ENCODE measurements at places on chromosomes 7 and 10.

DNA sequence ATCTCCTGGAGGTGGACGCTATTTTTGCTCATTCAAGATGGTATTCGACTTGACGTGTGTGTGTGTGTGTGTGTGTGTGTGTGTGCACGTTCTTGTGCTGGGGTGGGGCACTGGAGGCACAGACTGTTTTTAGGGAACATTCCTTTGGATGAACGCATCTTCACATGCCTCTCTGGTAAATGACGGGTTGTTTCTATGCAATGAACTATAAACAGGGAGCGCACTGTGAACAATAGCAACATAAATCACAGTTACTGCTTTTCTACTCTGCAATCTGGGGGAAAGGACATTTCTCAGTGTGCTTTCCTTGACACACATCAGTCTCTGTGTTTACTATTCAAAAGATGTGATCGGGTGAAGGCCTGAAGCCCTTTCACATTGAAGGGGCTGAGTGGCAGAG, 120.1 kb upstream of the PITRM1 start:
- DNase-seq, result no peak

DNA sequence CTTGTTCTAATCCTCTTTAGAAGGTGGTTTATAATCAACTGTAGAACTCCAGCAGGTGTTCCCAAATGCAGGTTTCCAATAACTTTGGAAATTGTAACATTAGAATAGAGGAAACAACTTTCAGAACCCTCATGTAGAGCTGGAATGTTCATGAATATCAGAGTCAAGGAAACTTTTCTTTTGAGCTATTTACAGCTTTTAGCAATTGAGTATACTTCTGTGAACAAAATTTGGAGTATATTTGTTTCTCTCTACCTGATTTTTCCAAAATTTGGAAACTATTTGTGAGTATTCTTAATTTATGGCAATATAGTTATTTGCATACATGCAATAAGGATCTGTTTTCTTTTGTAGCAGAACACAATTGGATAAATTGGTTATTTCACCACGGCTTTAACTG, 2.8 kb upstream of the CFAP43 start:
- no peak for DNase-seq

- DNase-seq, result no peak
Measured at GRCh38 chr10:46251857-46252847, 34.6 kb upstream of the ANTXRL start.

DNA sequence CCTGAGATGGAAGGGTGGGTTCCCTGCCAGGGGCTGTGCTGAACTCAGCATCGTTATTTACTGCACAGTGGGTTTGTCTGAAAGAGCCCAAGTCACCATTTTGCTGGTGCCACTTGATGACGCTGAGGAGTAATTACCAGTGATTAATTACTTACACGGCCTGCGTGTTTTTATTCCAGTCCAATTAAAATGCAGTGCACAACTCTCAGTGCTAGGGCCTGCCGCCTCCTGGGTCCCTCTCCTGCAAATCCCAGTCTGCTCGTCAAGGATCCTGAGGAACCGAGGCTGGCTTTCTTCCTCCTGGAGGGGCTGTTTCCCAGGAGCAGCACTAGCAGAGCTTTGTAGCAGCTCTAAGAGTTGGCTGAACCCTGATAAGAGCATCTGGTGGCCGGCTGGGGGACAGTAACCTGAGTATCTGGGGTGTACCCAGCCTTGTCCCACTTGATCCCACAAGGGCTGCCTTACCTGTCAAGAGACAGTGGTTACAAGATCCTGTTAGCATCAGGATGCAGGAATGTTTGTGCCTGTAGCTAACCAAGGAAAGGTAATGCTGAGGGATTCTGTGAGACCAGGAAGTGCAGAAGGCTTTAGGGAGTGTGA, 45.1 kb upstream of the LRRC4 start:
- no peak for DNase-seq

DNA sequence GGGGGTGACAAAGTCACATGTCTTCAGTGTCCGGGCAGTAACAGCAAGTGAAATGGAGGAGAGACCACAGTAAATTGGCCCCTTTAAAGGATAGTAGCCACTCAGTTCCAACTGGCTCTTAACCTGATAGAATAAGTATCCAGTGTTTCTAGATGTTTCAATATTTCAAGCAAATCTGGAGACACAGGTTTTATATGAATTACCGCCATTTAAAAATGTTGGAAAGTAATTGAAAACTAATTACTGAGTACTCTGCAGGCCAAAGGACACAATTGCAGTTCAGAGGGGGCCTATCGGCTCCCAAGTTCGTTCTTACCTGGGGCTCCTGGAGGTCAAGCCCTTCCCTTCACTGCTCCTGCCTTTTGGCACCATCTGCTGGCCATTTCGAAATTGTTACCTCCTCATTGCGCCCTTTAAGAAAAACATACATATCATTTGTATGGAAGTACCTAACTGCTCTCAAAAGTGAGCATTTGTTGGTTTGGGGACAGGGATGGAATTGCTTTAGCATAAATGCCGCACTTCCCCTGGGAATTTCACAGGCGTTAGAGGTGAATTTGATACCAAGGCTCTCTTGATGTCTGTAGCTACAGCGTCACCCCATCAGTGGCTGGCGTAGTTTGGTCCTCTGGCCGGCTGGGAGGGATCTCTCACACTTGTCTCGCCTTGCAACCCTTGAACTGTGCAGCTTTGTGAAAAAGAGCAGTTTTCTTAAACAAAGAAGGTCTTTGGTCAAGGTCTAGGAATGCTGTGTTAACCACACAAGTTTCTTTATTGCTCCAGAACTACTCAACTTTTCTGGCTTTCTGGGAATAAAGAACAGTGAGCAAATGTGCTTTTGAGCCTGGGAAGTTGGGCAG, 220.0 kb downstream of the ARHGAP21 start:
- DNase-seq, result peak; percentile 72

GRCh38 chr7:35725280-35725680, 30.3 kb upstream of the HERPUD2 start:
- no peak for DNase-seq
